ENCODE measurements at places on chromosomes 16 and 17.
A peak's percentile ranks its signal among the peaks of the same experiment; 100 is the strongest.

GRCh38 chr17:39195568-39196160, 1.8 kb downstream of the CACNB1 start:
- no peak for ATAC-seq

- no peak for ATAC-seq
Observed at GRCh38 chr17:55510986-55511721, at the start of gene SMIM36. Gene SMIM36, minus strand, starts transcription at chr17:55511452.

- ATAC-seq, result no peak
Observed at GRCh38 chr17:55420067-55420775, 1.4 kb downstream of the MMD start.

DNA sequence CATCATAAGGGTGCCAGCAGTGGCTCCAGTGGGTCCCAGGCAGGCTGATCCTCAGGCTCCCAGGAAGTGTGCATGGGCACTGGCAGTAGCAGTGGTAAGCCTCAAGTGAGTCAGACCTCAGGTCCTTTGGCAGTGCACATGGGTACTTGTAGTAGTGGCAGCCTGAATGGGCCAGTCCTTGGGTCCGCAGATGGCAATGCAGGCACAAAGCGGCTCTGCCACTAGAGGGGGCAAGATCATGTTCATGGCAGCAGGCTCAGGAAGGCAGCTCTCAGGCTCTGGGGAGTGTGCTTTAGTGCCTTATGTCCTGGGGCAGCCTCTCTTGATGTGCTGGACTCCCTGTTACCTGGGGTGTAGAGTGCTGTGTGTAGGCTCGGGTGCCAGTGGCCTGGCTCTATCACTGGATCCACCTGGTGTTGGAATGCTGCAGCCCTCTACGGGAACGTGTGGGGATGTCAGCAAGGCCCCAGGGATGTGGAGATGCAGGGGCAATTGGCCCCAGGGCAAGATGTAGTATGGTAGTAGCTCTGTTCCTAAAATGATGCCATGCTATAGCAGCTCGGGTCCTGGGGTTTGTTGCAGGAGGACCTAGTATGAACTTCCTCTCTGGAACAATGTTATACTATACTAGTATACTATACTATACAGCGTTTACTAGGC, 11.0 kb downstream of the ACSM3 start:
- ATAC-seq, result peak; percentile 10

DNA sequence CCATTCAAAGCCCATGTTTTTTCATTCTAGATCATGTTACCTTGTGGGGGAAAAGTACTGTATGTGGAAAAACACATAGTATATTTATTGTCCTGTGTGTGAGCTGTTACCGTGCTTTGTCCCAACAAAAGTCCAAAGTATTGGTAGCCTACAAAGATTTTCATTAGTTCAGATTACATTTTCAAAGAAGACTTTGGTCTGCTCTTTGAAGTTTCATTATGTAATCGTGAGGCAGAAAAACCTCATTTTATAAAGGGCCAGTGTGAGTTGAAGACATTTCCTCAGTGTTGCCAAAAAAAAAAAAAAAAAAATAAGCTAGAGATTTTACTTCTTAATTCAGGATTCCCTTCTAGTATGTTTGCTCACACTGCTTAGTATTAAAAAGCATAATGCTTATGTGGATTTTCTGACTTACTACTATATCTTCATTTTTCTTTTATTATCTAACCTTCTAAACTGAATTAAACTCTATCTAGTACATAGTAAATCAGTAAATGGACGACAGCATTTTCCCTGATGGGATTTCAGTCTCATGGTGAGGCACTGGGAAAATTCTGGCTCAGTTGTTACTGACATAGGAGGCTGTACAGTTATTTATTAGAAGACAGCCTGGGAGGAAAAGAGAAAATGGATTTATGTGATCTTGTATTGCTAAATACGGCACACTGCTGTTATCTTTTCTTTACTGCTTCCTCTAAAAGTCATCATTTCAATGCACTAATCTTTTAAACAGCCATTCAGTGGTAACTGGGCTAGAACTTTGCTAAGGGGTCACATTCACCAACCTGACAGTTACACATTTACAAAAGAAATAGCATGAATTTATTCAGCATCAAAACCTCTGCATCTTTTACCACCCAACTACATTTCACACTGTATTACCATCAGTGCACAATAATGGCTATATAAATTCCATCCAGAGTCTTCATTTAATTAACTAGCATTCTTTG, 100.6 kb downstream of the STXBP4 start:
- ATAC-seq, result no peak

- no peak for ATAC-seq
Observed at GRCh38 chr16:52500963-52501362, 46.0 kb downstream of the TOX3 start.

DNA sequence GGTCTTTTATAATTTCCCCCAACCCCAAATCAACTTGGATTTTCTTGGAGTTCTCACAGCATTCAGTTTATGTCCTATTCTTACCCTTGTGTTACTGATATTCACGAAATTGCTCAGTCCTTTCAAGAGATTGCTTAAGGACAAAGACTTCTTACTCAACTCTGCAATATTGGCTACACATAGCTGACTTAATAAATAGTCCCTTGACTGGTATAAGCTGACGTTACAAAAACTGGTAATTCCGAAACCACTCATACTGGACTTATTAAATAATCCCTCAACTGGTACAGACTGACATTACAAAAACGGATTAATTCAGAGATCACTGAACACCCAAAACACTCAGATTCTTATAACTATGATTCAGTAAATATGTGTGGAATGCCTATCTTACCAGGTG, 860 bp downstream of the TIGD7 start:
- no peak for ATAC-seq

DNA sequence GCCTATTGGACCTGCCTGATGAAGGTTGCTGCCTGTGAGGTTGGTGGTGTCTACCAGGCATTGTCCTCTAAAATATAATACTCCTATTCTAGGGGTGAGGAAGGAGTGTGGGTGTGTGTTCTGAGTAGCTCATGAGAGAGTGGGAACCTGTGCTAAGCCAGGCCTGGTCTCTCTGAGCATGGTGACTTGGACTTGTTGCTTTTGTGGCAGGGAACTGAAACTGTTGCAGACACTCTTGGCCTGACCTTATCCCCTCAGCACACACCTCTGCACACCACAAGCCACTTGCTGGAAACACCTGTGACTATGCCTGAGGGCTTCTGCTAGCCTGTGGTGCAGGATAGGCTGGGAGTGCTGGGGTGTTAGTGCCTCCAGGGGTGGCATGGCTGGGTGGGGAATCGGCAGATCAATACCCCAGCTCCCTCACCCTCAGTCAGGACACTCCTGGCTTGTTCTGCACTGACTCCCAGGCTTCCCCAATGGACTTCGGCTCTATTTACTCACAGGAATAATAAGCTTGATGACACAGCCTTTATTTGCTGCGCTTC, 29.9 kb downstream of the PLCG2 start:
- no peak for ATAC-seq
